Neural progenitor cell (in vitro differentiated cells): ENCODE measurements at places on chromosomes 1 and 21. TPM values are rescaled to one million over a fixed set of nuclear protein-coding genes. Genes with fewer than 3 reads are reported as not detected.

- DNase-seq = no peak
- H3K36me3 ChIP-seq = no peaks in the 10 kb centered on the region
- no peaks in the 10 kb centered on the region for H3K27me3 ChIP-seq
Measured at GRCh38 chr1:193685986-193686385, 499.6 kb upstream of the B3GALT2 start.

- no peak overlapping the region for H3K4me3 ChIP-seq
- DNase-seq = peak; percentile 86
- no peaks in the 10 kb centered on the region for H3K27me3 ChIP-seq
Measured at GRCh38 chr1:242467556-242468145, 56.8 kb downstream of the PLD5 start.

DNA sequence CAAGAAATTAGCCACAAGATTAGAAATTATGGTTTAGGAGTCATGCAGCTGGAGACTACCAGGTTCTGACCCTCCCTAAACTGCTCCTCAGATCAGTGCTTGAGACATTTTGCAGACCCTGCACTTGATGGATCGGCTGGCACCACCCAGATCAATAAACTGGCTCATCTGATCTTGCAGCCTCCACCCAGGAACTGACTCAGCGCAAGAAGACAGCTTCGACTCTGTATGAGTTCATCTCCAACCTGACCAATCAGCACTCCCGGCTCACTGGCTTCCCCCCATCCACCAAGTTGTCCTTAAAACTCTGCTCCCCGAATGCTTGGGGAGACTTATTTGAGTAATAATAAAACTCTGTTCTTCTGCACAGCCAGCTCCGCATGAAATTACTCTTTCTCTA, 40.0 kb downstream of the L1TD1 start:
- no peaks in the 10 kb centered on the region for H3K36me3 ChIP-seq
- no peaks in the 10 kb centered on the region for H3K27me3 ChIP-seq
- H3K27ac ChIP-seq = no peak overlapping the region
- H3K4me3 ChIP-seq = no peak overlapping the region
- peaks cover 8% of the 10 kb centered on the region for H3K4me1 ChIP-seq

GRCh38 chr1:224751624-224752311, 135.7 kb downstream of the CNIH3 start:
- no peak overlapping the region for H3K27ac ChIP-seq
- DNase-seq = no peak
- H3K4me3 ChIP-seq = no peak overlapping the region
- H3K36me3 ChIP-seq = no peaks in the 10 kb centered on the region
- no peaks in the 10 kb centered on the region for H3K27me3 ChIP-seq
- H3K4me1 ChIP-seq = no peaks in the 10 kb centered on the region

- H3K27ac ChIP-seq = peak overlapping the region; percentile 26
- peak overlapping the region; percentile 63 for H3K4me3 ChIP-seq
- no peaks in the 10 kb centered on the region for H3K36me3 ChIP-seq
Measured at GRCh38 chr21:42496839-42497202, 797 bp upstream of the RSPH1 start.

GRCh38 chr21:44992608-44993031, 52.8 kb downstream of the SLX9 start:
- DNase-seq = no peak
- no peak overlapping the region for H3K4me3 ChIP-seq
- no peaks in the 10 kb centered on the region for H3K27me3 ChIP-seq
- no peaks in the 10 kb centered on the region for H3K36me3 ChIP-seq
- H3K4me1 ChIP-seq = no peaks in the 10 kb centered on the region

GRCh38 chr1:94083681-94084080, 37.3 kb downstream of the ABCA4 start:
- H3K27me3 ChIP-seq = peaks cover 9% of the 10 kb centered on the region
- H3K4me3 ChIP-seq = no peak overlapping the region

GRCh38 chr1:109687641-109688499, at the start of gene GSTM1:
TSS of gene GSTM1 (plus strand) at chr1:109687817. CDS start at chr1:109687874, 57 bp downstream.
- no peak within 1 kb of the TSS for H3K27ac ChIP-seq
- H3K27me3 ChIP-seq = no peaks in the 10 kb centered on the region
- DNase-seq = peak; percentile 78
- no peaks in the 10 kb centered on the region for H3K36me3 ChIP-seq

DNA sequence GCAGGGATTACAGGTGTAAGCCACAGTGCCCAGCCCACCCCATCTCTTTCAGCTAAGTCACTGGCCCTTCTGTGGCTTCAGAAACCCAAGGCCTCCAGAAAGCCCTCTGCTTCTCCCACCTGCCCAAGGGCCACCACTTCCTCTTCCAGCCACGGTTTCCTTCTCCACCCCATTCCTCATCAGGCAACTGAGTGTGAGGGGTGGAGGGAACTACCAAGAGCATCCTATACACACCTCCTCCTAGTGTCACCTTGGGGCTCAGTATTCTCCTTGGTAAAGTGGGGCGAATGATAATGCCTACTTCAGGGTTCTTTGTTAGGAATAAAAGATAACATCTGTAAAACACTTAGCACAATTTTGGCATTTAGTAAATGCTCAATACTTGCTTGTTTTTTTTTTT, 30.0 kb downstream of the KNCN start:
- H3K27ac ChIP-seq = no peak overlapping the region
- H3K4me3 ChIP-seq = no peak overlapping the region
- peaks cover 63% of the 10 kb centered on the region for H3K4me1 ChIP-seq
- no peaks in the 10 kb centered on the region for H3K36me3 ChIP-seq
- no peak for DNase-seq

- H3K27me3 ChIP-seq = no peaks in the 10 kb centered on the region
- H3K4me1 ChIP-seq = no peaks in the 10 kb centered on the region
- no peaks in the 10 kb centered on the region for H3K36me3 ChIP-seq
Measured at GRCh38 chr1:219398815-219399396, 214.0 kb downstream of the ZC3H11B start.

GRCh38 chr1:8731162-8731561, 86.3 kb downstream of the RERE start:
- no peak overlapping the region for H3K27ac ChIP-seq
- H3K4me3 ChIP-seq = no peak overlapping the region
- no peaks in the 10 kb centered on the region for H3K27me3 ChIP-seq
- H3K36me3 ChIP-seq = no peaks in the 10 kb centered on the region
- DNase-seq = no peak

DNA sequence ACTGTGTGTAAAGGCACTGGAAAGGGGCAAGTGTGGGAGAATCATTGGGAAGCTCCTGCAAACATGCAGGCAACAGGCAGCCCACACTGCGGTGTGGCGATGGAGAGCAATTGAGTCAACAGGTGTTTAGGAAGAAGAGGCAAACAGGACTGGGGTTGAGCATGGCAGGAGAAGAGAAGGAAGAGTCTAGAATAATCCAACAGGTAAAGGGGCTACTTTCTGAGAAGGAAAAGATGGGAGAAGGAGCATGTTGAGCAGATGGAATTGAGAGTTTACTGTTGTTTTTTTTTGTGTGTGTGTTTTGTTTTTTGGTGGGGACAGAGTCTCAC, 4.2 kb downstream of the DOP1B start:
- no peak overlapping the region for H3K27ac ChIP-seq
- no peak for DNase-seq
- no peaks in the 10 kb centered on the region for H3K36me3 ChIP-seq
- H3K4me3 ChIP-seq = no peak overlapping the region
- peaks cover 6% of the 10 kb centered on the region for H3K4me1 ChIP-seq

DNA sequence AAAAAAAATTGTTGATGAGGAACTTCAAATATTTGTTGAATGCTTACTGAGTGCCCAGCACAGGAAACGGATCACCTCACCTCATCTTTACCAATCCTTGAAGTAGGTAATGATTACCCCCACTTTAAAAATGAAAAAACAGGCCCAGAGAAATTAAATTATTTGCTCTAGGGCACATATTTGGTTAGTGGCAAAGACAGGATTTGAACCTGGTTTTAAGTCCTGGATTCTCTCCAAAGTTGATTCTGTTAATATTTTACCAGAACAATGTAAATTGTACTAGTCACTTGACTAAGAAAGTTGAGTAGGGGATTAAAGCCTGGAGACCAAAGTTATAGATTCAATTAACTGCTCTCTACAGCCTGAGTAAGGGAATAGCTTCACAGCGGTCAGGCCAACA, 97.9 kb downstream of the GIPC2 start:
- H3K27ac ChIP-seq = no peak overlapping the region
- no peak overlapping the region for H3K4me3 ChIP-seq
- no peak for DNase-seq
- peaks cover 3% of the 10 kb centered on the region for H3K4me1 ChIP-seq

DNA sequence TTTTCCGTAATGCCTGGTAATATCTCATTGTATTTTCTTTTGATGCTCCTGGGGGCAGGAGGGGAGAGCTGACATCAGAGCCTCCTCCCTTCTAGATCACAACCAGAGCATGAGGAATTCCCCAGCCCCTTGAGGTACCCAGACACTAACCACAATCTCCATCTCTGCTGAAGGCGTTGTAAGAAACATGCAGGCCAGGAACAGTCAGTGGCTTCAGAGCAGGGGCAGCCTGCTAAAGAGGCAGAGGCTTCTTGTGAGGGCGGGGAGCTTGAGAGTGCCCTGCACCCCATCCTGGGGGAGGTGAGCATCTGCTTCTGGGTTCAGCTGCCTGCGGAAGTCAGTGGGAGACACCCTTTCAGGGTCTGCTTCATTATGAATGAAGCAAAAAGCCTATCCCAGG, 19.0 kb downstream of the MAPKAPK2 start:
- H3K36me3 ChIP-seq = no peaks in the 10 kb centered on the region
- no peak for DNase-seq
- H3K27ac ChIP-seq = peak overlapping the region; percentile 54

GRCh38 chr1:220003610-220004299, 42.5 kb downstream of the EPRS1 start:
- H3K36me3 ChIP-seq = peaks cover 19% of the 10 kb centered on the region
- H3K27me3 ChIP-seq = no peaks in the 10 kb centered on the region
- no peak overlapping the region for H3K4me3 ChIP-seq

- no peaks in the 10 kb centered on the region for H3K36me3 ChIP-seq
- DNase-seq = no peak
- H3K27ac ChIP-seq = no peak overlapping the region
- no peak overlapping the region for H3K4me3 ChIP-seq
- H3K4me1 ChIP-seq = no peaks in the 10 kb centered on the region
Measured at GRCh38 chr21:39984286-39984991, 117.2 kb downstream of the PCP4 start.

GRCh38 chr1:118158924-118159323, 26.1 kb downstream of the SPAG17 start:
- H3K27me3 ChIP-seq = no peaks in the 10 kb centered on the region
- H3K4me1 ChIP-seq = peaks cover 6% of the 10 kb centered on the region
- DNase-seq = no peak
- H3K4me3 ChIP-seq = no peak overlapping the region
- no peaks in the 10 kb centered on the region for H3K36me3 ChIP-seq
- H3K27ac ChIP-seq = no peak overlapping the region

DNA sequence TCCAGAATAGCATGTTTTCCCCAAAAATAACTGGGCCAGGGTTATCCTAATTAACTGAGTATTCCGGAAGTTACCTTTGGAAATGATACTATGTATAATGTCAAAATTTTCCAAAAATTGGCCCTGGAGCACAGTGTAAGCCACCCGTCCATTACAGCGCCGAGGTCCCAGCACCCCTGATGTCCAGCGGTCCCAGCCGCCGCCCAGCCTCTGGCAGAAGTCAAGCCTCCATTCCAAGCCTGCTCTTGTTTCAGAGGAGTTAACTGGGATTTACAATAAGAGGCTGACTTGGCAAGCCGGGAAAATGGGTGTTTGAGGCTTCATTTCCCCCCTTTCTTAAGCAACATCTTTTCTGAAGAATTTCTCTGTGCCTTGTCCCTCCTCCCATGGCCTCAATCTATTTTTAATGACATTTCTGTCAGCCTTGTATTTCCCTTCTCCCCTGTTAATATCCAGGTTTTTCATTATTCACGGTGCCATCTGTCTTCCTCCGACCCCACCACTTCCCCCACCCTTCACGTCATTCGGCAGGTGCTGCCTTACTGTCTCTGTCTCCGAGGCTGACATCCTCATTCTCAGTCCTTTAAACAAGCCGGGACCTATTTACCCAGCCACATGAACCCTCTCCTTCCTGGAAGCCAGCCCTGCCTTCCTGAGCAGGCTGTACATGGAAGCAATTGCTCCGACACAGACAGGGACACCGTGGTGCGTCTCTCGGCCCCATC, 490.9 kb downstream of the NPHP4 start:
- H3K27ac ChIP-seq = no peak overlapping the region
- no peak for DNase-seq
- H3K36me3 ChIP-seq = no peaks in the 10 kb centered on the region
- H3K4me1 ChIP-seq = no peaks in the 10 kb centered on the region
- no peaks in the 10 kb centered on the region for H3K27me3 ChIP-seq

DNA sequence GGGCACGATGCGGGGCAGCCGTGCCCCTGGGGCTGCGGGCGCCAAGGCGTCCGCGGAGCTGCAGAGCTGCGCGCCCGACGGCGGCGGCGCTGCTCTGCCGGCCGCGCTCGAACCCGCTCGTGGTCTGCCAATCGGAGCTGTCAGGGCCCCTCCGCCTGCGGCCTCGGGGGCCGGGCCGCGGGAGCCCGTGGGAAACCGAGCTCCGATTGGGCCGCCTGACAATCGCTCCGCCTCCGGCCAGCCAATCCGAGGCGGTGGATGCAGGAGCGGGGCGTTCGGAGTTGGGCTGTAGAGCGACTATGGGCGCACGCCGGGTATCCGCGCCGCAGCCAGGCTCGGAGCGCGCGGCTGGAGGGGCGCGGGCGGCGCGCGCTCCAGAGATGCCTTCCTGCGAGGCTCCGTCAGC, 100.5 kb upstream of the SOD1 start:
- peaks cover 10% of the 10 kb centered on the region for H3K27me3 ChIP-seq
- peak overlapping the region; percentile 81 for H3K27ac ChIP-seq
- H3K36me3 ChIP-seq = no peaks in the 10 kb centered on the region
- H3K4me1 ChIP-seq = peaks cover 41% of the 10 kb centered on the region
- DNase-seq = peak; percentile 99

- H3K27ac ChIP-seq = no peak overlapping the region
- H3K36me3 ChIP-seq = no peaks in the 10 kb centered on the region
- H3K27me3 ChIP-seq = no peaks in the 10 kb centered on the region
- no peak overlapping the region for H3K4me3 ChIP-seq
- H3K4me1 ChIP-seq = peaks cover 8% of the 10 kb centered on the region
Measured at GRCh38 chr1:163090321-163090945, 21.3 kb downstream of the RGS4 start.

The KIAA1614 gene
- 0.56 and 3.8 TPM in 2 replicates for total RNA-seq

The SPRR1B gene
- total RNA-seq = not detected in 2 replicates

The BEND5 gene
- 15.9 and 17.6 TPM in 2 replicates for total RNA-seq

The PLA2G5 gene
- not detected in 2 replicates for total RNA-seq

The TSPEAR gene
- total RNA-seq = not detected in 2 replicates

The FAM72C gene
- 8.1 and 14.8 TPM in 2 replicates for total RNA-seq

The RXFP4 gene
- total RNA-seq = not detected in 2 replicates

The DMBX1 gene
- 0.06 and 0.56 TPM in 2 replicates for total RNA-seq
